Mesenchymal stem cell (in vitro differentiated cells and primary cell): ENCODE measurements at places on chromosomes 13 and 19.

GRCh38 chr19:4737955-4738600 is 14.4 kb upstream of the DPP9 start:
- DNase-seq: no peak

- DNase-seq: no peak
These were observed 8.1 kb upstream of the FXYD3 start for GRCh38 chr19:35107545-35107944.

GRCh38 chr19:55632463-55632834 is 8.1 kb upstream of the ZNF784 start:
- DNase-seq: peak; percentile 94

DNA sequence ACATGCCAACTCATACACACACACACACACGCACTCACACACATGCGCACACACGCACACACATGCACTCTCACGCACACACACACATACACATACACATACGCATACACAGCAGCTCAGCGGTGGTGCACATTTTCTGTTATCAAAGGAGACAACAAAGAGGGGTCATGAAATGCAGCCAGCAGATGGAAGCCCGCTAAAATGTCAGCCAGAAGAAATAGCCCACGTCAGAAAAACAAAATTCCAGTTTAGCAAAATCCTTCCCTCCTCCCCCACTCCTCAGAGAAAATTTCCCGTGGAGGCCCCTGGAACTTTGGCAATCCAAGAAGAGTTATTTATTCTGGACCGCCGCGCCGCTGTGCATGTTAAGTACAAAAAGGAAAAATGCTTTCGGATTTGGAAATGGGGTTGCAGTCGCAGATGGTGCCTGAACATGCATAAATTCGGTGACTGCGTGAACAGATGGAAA is 114.6 kb upstream of the VSTM2B start:
- DNase-seq: no peak

- DNase-seq: peak; percentile 12
These were observed 95.2 kb upstream of the CLDN10 start for GRCh38 chr13:95457294-95457693.

DNA sequence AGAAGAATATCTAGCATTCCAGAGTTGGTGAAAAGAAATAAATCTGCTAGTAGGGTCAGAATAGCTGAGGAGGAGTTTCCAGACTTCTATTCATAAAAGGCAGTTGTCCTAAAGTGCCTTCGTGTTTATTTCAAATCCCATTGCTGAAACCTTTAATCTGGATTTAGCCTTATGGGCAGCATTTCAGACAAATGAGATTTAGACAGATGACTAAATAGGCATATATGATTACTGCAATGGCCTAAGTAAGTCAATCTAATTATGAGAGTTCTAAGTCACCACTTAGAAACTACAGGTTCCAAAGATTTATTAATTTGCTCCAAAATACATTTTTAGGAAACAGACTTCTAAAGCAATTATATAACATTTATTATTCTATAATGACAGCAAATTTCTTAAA is 368.7 kb downstream of the LIG4 start:
- DNase-seq: no peak

- DNase-seq: no peak
These were observed 6.3 kb downstream of the SERP2 start for GRCh38 chr13:44379885-44380284.

DNA sequence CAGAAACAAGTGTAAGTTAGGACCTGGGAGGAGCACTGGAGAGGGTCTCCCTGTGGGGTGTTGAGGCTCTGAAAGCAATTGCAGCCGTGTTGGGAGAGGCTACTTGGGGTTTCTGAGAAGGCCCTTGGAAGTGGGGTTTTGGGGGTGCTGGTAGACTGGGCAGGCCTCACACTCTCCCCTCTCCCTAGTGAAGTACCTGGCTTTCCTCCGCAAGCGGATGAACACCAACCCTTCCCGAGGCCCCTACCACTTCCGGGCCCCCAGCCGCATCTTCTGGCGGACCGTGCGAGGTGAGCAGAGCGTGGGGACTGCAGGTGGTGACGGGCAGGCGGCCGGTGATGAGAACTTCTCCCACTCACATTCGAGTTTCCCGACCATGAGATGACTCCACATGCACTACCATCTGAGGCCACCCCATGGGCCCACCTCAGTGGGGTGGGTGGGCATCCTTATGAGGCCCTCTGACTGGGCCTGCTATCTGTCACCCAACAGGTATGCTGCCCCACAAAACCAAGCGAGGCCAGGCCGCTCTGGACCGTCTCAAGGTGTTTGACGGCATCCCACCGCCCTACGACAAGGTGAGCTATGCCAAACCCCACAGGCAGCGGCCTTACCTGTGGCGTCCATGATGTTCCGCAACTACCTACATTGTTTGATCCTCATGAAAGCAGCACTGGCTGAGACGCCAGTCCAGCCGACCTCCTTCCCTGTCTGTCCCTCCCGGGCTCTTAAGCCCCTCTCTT is 3.0 kb downstream of the RPL13A start:
- DNase-seq: no peak

GRCh38 chr13:30752201-30752797 is 17.0 kb downstream of the ALOX5AP start:
- DNase-seq: peak; percentile 68

GRCh38 chr13:74661851-74662250 is 527.6 kb upstream of the KLF12 start:
- no peak for DNase-seq

GRCh38 chr13:51066091-51066831 is 44.8 kb downstream of the C13orf42 start:
- DNase-seq: peak; percentile 53

- DNase-seq: no peak
These were observed 3.4 kb upstream of the USF2 start for GRCh38 chr19:35265126-35265899.

DNA sequence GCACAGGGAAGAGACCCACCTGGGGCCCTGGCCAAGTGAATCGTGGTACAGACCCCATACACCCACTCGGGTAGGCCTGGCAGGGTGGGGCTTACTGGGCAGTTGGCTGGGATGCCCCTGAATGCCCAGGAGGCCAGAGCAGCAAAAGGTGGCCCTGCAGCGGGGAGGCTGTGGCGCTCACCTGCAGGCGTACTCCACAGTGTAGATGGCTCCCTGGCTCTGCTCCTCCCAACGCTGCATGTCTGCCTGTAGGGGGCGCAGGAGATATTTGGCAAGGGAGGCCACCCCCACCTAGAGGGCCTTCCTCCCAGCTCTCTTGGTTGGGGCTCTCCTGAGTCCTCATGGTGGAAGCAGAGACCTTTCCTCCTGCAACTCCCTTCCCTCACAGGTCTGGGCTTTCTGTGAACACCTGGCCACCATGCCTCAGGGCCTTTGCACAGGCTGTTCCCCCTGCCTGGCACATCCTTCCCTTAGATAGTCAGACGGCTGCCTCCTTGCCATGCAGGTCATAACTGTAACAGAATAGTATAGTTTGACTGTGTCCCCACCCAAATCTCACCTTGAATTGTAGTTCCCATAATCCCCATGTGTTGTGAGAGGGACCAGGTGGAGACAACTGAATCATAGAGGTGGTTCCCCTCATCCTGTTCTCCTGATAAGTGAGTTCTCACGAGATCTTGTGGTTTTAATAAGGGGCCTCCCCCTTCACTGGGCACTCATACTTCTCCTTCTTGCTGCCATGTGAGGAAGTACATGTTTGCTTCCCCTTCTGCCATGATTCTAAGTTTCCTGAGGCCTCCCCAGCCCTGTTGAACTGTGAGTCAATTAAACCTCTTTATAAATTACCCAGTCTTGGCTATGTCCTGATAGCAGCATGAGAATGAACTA is 5.9 kb downstream of the BORCS8 start:
- DNase-seq: peak; percentile 54

- no peak for DNase-seq
These were observed 1632.0 kb downstream of the UQCRFS1 start for GRCh38 chr19:27580906-27581305.

DNA sequence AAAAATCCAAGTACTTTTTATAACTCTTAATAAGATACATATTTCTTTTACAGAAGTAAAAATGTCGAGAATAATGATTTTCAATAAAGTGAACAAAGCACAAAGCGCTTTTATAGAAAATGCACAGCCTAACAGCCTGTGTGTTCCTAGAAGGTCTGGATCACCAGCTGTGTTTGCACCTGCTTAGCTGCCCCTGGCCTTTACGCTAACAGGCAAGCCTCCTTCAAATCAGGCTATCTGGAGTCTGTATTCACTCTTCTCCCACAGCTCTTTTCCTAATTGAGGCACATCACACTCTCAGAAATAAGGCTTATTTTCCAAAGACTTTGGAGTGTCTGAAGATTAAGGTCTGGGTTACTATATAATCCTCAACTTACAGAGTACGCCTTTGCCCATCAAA is 183.1 kb downstream of the LHFPL6 start:
- DNase-seq: no peak

DNA sequence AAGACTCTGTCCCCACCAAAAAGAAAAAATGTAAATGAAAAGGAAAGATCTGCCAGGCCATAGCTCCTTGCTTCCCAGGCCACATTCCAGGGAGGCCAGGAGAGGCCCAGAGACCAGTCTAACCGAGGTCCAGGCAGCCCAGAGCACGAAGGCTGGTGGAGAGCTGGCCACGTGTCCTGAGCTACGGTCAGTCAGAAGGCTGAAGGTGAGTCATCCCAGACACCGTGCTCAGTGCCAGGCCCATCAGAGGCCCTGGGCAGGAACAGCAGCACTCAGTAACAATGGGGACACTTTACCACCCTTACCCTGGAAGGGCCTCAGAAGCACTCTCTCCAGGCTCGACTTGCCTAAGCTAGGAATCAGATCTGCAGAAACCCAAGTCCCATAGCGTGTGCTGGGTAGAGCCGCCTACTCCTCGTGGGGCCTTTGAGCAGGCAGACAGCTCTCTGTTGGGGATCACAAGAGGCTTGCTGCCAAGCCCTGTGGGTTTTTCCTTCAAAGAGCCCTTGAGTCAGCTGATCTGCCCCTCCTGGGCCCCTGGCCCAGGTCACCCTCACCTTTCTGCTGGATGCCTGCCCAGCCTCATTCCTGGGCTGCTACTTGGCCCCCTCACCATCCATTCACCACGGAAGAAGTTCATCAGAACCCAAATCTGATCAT is 11.6 kb upstream of the DNMT1 start:
- no peak for DNase-seq

- no peak for DNase-seq
These were observed 106.1 kb downstream of the NHLRC3 start for GRCh38 chr13:39144391-39144790.

GRCh38 chr13:71417205-71417604 is 449.8 kb downstream of the DACH1 start:
- DNase-seq: peak; percentile 11

- DNase-seq: no peak
These were observed 108.8 kb downstream of the KCTD15 start for GRCh38 chr19:33905473-33905936.
